ENCODE measurements at places on chromosomes 6 and 20.

GRCh38 chr20:12199703-12200102 is 282.0 kb downstream of the BTBD3 start:
- DNase-seq: no peak

DNA sequence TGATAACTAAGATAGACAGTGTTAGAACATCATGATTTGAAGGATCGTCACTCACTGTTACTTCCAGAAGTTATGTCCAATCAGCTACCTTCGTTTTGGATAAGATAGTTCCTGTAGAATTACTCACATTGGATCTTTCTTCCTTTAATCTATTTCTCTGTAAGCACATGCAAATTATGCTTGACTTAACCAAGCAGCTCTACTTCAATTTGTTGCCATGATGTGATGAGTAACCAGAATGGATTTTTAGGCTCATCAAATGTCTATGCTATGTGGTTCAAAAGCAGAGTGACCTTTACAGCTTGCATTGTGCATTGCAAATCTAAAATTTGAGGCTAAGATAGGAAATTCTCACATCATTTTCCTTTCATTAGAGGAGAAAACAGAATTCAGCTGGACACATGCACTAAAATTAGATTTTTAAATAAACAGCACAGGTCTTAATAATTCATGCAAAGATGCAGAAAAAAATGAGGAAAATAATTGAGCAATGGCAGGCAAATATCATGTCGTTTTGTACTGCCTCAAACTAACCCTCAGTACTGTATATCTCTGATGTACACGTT is 76.7 kb upstream of the ZFP64 start:
- no peak for DNase-seq

DNA sequence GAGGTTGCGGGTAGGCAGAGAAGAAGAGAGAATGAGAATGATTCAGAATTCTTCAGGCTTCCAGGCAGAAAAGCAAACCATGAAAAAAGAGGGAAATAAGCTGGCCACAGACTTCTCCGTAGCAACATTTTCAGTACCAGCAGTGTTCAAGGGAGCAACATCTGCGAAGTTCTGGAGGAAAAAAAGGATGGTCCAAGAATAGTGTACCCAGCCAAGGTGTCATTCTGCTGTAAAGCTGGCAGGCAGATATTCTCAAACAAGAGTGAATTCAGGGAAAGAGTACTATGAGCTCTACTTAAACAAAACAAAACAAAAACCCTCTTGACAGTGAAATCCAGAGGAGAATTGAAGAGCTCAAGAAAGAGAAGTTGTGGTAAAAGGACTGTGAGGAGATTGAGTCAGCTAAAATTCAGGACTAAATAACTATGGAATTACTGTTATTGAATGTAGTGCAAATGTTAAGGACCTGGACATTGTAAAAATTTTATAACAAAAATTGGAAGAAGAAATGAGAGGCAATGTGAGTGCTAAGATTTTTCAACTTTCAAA is 86.5 kb downstream of the ATRN start:
- no peak for DNase-seq

DNA sequence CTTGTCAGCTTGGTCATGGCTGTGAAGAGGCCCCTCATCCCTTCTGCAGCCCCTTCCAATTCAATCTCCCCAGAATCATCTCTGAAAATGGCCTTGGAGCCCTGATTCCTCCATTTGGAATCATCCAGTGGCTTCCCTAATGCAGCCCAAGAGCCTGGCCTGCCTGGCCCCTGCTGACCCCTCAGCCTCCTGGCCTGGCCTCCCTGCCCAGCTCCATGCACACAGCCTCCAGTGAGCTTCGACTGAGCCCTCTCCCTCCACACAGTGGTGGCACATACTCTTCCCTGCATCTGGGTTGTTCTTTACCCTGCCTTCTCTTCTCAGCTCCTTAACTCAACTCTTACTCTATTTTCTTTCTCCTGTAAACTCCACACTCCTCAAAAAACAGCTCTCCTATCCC is 120.9 kb downstream of the ANKRD60 start:
- no peak for DNase-seq

DNA sequence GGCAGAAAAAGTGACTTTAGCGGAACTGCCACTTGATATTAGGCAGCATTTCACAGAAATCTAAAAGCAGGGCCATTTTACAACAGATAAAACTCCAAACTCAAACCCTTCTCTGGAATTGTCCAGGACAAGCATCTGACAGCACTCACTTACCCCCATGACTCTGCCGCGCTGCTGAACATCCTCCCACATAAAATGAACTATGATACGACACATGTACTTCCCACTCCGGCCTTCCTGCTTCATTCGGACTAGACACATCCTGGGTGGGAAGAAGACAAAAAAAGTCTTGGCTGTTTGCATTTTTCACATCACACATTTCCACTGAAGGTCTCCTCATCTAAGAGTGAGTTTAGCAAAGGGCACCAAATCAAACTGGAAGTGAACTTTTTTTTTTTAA is 54.8 kb upstream of the FAM83C start:
- DNase-seq: no peak

DNA sequence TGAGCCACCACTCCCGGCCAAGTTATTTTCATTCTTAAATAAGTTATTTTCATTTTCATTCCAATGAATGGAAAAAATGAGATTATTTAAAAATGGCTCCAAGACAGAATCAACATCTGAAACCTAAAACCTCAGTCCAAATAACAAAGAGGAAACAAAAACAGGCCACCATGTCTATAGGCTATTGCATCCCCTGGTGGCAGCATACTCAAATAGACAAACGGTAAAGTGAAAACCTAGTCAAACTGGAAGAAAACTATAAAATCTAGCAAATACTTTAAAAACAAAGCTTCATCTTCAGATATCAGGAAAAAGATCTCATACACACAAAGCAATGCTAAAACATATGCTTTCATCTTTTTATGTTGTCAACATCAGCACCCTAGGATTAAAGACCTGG is 20.9 kb downstream of the IL17A start:
- no peak for DNase-seq

DNA sequence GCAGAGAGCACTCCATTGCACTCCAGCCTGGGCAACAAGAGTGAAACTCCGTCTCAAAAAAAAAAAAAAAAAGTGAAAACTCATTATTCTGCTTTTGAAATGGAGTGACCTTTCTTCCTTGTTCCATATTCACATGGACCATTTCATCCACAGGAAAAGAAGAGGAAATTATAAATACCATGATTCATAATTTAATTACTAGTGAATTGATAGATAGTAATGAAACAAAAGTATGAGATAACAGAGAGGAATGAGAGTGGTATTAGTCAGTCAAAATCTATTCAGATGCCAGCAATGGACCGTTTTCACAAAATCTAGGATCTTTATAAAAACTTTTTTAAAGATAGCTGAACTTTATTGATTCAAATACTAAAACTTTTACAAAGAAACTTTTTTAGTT is 443.1 kb upstream of the FLRT3 start:
- DNase-seq: no peak

- no peak for DNase-seq
Observed at GRCh38 chr20:4962241-4962855, 39.0 kb downstream of the SLC23A2 start.

GRCh38 chr20:47146686-47147085 is 209.8 kb downstream of the ZMYND8 start:
- no peak for DNase-seq

- no peak for DNase-seq
Observed at GRCh38 chr6:148345176-148345575, 2.5 kb downstream of the SASH1 start.

DNA sequence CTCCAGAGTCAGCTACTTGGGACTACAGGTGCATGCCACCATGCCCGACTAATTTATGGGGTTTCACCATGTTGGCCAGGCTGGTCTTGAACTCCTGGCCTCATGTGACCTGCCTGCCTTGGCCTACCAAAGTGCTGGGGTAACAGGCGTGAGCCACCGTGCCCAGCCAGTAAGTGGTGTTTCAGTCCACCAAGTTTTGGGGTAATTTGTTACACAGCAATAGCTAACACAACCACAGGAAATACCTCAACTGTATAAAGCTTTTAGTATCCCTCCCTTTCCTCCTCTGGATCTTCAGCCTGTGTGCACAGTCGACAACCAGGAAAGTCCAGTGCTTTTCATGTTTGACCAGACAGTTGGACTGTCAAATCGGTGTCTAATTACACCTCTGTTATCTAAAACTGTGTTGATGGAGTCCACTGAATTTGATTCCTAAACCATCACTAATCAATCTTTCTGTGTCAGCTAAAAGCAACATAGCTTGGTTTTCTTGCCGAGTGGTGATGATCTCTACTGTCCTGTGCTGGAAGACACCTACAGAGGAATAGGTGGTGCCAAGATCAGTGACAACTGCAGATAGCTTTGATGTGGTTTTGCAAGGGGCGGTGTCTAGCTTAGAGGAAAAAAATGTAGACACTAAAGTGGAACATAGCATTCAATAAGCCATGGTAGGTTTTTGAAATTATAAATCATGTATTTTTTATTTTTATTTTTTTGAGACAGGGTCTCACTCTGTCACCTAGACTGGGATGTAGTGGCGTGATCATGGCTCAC is 22.2 kb upstream of the ZBTB2 start:
- no peak for DNase-seq

GRCh38 chr6:14086701-14087100 is 30.9 kb upstream of the CD83 start:
- no peak for DNase-seq

- no peak for DNase-seq
Observed at GRCh38 chr20:32368925-32369324, 10.8 kb downstream of the ASXL1 start.

DNA sequence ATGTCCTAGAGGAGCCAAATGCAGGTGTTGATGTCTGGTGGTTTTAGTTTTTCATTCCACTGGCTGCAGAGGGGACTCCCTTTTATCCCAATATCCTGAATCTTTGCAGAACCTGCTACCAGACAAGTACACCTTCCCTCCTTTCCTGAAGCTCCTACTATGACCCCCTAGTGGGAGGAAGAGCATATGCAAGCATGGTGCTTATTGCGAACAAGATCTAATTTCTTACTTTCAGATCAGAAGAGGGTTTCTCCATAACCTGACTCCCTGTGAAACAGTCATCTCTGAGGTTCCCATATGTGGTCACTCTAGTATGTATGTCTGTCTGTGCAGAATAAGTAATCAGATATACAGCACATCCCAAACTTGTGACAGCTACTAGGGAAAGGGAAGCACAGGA is 277.2 kb downstream of the ARHGAP18 start:
- no peak for DNase-seq

DNA sequence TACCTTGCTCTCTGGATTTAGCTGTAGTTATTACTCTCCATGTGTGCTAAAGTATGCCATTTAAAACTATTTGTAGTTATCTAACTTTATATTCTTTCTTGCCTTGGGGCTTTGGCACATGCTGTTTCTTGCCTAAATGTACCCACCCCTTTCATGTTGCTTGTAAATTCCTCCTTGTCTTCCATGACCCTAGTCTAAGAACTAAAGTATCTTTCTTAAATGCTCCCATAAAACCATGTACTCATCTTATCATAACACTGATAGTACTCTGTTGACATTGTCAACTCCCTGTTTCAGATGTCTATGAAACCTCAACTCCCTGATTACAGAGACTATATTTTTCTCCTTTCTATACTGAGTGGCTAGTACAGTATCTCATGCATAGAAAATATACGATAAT is 564.9 kb upstream of the IRAK1BP1 start:
- no peak for DNase-seq

DNA sequence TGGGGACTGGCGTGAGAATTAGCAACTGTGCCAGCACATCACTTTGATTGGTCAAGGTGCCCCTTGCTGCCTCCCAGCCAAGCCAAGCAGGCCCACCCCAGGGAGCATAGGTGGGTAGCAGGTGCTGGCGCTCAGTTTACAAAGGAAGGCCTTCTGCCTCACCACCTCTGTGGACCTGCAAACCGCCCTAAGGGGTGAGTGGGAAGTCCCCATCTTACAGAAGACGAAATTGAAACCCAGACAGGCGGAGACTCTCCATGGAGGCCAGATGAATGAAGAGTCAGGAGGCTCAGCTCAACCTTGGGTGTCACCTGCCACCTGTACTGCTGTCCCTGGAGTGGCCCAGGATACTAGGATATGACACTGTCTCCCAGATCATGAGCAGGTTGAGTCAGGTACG is 21.5 kb upstream of the MAS1L start:
- no peak for DNase-seq

GRCh38 chr6:41672816-41673703 is 34.8 kb downstream of the MDFI start:
- DNase-seq: no peak

- no peak for DNase-seq
Observed at GRCh38 chr6:8872589-8872988, 437.2 kb upstream of the SLC35B3 start.

DNA sequence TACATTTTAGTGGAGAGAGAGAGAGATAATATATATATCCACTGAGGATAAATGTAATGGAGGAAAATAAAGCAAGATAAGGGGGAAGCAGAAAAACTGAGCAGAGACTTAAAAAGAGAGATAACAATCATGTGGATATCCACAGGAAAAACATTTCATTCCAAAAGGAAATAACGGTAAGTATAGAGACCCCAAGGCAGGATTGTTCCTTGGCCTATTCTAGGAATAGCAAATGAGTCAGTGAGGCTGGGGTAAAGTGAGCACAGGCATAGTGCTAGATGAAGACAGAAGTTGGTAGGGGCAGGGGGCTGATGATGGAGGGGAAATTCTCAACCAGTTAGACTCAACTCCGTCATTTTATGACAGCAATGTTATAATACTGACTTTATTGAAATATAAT is 11.2 kb downstream of the CDC40 start:
- DNase-seq: no peak

GRCh38 chr6:22053391-22053997 is 243.3 kb downstream of the PRL start:
- DNase-seq: no peak

DNA sequence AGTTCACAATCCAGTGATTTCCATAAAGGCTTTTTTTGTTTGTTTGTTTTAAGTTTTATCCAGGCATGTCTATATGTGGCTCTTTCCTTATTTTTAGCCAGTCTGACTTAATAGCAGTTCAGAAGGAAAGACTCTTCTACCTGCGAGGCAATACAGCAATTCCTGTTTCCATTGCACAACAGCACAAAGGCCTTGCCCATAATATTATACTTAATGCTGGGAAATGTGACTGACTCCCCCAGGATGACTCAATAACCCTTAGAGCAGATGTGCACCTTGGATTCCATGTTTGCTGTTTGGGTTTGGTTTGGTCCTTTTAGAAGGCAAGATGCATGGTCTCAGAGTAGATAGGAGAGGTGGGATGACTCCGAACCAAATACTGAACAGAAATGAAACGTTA is 184.1 kb downstream of the MTFR2 start:
- DNase-seq: no peak

DNA sequence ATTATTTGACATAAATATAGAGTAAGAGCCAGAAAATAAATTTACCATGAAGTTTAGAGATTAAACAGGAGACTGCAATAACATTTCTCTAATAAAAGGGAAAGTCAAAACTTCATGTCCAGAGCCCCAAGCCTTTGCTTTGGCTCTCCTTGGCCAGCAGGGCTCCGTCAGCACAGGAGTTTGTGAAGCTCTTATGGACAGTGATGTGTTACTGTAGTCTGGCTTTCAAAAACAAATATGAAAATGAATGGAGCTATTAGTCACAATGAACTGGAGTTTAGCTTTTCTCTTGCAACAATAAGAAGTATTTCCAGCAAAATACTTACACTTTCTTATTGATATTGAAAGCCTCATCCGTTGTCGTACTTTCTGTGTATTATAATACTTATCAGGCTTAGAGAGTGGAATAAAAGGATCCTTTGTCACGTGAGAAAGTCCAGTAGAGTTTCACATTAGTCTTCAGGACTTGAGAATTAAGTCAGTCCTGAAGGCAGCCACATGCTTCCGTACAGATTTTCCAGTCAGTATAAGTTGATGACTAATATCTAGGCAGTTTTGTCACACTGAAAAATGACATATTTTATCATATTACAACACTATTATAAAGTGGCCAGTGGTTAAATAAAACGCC is 117.0 kb upstream of the PRL start:
- no peak for DNase-seq

GRCh38 chr6:845566-845965 is 152.6 kb upstream of the EXOC2 start:
- no peak for DNase-seq
